Retina (tissue), 1 donor: ENCODE measurements at places on chromosomes 5 and 9.
A peak's percentile ranks its signal among the peaks of the same experiment; 100 is the strongest.

DNA sequence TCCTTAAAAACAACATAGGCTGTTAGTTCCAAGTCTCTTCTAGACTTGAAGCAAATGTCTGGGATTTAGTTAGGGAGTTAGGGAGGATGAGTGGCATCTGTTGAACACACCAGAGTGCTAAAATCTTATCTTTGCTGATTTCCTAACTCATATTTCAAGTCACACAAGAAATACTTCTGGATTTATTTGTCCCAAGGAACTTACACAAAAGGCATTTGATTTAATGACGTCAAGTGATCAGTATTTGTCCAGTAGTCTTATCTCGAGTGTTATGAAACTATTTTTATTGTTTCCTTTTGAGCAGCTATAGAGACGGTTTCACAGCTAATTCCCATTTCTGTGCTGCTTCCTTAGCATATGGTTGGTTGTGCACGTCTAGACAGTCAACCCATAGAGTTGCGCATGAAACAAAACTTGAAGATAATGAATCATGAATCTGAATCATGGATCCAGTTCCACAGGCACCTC lies 140.5 kb upstream of the TUT7 start:
- DNase-seq, result no peak

DNA sequence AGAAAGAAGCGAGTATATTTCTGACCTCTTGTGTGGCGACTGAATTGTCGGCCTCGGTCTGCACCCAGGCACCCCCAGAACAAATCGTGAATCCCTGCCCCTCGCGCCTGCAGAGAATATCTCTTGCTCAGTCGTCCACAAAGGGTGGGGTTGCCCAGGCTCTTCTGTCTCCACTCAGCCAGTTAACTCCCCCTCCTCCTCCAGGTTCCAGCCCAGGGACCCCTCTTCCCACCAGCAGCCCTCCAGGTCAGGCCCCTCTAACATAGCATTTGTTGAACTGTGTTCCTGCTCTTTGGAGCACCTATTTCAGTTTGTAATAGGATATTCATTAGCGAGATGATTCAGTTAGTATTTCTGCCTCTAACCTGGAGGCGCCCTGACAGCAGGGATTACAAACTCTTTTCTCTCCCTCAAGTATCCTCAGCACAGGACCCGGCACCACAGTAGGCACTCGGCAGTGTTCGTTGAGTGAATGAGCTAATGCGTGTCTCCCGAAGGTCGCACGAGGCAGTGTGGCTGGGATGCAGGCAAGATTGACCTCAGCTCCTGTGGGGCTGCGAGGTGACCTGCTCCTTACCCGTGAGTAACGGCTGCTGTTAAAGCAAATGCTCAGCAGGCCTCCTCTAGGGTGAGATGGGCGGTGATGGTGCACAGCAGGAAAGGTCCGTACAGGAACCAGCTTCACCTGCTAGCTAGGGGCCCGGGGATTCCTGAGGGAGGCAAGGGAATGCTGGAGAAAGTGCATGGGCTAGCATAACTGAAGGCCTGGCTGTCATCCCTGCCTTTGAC lies 25.8 kb downstream of the ZBTB34 start:
- DNase-seq, result peak; percentile 41

GRCh38 chr5:131671994-131672655 lies 37.1 kb upstream of the RAPGEF6 start:
- no peak for DNase-seq

GRCh38 chr9:112194969-112195431 lies 19.9 kb upstream of the SUSD1 start:
- no peak for DNase-seq

- DNase-seq, result no peak
Observed at GRCh38 chr5:15254607-15255006, 245.4 kb upstream of the FBXL7 start.

DNA sequence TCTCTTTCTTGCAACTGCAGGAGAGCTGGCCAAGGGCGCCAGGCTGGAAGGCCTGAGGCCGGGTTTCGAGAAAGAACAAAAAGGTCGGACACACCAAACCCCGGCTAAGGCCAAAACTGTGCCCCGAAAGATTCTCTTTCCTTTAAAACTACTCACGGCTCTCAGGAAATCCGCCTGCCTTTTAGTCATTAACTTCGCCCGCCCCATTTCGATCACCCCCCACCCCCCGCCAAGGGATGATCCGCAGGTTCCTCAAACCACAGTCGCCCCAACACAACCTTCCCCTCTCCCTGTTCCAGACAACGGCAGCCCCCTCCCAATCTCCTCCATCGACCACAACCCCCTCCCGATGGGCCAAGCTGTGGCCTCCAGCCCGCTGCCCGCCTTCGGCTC lies 536 bp downstream of the FEM1C start:
- DNase-seq, result no peak

GRCh38 chr9:132854832-132855231 lies 23.3 kb downstream of the AK8 start:
- DNase-seq, result no peak

DNA sequence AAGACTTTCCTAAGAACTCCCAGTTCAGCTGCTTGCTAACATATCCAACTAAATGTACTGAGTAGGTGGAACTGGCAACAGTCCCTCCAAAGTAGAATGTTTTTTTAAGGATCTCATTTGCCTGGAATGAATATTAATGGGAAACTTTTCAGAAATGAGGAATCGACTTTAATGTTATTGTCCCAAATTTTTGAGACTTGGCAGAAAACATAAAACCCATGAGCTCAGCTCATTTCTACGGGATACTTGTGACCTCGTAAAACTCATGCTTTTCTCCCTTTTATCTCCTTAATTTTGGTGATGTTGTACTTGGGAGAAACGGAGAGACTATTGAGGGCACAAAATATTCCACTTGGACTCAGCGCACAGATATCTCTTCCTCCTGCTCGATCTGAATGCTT lies 296.8 kb downstream of the EBF1 start:
- no peak for DNase-seq

DNA sequence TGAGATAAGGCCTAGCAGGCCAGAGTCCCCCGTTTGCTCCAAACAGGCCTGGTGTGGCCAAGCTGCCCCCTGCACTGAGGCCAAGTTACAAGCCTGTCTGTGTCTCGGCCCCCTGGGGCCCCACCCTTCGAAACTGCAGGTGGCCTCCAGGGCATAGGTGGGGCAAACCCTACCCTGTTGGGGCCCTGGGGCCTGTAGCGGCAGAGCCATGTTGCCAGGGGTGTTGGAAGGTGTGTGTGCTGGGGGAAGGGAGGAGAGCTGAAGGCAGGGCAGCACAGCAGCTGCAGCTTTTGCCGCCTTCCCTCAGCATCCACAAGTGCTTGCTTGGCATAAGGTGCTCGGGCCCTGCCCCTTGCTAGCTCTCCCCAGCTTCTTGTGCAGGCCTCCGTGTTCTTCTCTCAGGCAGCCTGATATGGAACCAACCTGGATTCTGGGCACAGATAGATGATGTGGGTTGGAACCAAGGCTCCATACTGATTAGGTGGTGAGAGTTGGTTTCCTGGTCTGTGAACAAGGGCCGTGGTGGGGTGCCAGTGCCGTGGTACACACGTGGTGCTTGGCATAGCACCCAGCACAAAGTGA lies 12.7 kb downstream of the IRF1 start:
- no peak for DNase-seq

GRCh38 chr5:120818128-120818527 lies 354.0 kb downstream of the PRR16 start:
- no peak for DNase-seq

DNA sequence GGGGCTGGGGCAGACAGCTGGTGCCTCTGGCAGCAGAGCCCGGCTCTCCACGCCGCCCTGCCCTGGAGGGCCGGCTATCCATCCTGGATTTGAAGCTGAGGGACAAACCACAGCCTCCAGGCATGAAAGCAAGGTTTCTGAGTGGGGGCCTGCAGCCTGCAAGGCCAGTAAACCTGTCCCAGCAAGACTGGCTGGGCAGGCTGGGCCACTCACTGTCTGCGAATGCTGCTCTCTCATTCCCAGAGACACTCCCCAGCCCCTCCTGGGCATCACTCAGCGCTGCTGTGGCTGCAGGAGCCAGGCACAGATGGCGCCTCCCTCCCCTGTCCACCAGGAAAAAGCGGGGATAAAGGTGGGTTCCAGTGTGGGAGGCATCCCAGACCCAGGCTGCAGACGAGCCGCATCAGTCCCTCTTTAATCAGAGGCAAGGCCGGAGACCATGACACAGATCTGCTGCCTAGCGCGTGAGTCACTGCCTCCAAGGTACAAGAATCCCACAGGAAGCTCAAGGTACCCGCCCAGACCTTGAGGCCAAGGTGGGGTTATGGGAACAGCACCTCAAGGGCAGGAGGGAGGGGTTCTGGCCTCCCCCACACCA lies 118.0 kb downstream of the VAV2 start:
- no peak for DNase-seq

DNA sequence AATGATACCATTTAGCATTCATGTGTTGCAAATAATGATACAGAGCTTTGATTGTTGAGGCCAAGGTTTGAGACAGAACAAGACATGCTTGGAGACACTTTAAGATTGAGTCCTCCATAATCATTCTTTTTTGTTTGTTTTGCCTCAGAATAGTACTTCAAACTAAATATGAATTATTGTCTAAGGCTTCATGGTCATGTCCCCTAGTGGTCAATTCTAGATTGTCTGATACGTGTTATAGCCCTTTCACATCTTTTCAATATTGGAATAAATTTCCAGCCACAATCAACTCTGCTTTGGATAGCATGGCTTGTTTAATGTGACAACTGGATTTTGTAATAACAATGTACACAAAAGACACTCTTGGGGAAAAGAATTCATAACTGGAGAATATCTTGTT lies 64.2 kb downstream of the PRLR start:
- DNase-seq, result no peak

- no peak for DNase-seq
Observed at GRCh38 chr5:35904443-35905132, 33.8 kb downstream of the CAPSL start.

DNA sequence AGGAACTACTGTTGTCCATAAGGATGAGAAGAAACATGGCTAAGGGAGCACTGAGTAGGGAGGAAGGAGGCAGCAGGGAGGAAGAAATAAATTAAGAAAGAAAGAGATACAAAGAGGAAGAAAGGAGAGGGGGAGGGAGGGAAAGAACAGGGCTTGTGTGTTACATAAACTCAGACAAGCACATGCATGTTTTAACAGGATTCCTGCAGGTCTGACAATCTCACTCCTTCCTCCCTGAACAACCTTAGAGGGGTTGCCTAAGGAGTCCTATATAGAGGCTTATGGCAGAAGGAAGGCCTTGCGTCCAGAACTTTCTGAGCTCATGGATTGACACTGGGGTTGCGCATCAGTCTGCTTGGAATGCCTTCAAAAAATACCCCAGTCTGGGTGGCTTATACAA lies 4.2 kb upstream of the KCNIP1 start:
- DNase-seq, result no peak

GRCh38 chr9:135400496-135400895 lies 79.1 kb upstream of the PPP1R26 start:
- no peak for DNase-seq

DNA sequence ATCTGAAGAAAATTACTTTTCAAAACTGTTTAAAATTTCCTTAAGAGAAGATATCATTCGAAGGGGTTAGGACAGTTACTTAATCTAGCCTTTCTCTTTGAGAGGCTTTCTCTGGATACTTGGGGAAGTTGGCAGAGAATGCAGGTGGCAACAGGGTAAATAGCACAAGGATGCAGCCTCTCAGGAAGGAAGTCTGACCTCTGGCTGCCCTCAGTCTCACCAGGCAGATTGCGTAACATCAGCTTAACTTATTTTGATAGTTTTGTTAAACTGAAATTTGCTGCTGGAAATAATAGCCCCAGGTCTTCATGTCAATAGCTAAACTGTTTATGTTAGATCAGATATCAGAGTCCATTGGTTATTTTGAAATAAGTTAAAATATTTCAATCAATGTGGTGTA lies 20.4 kb downstream of the CCDC192 start:
- no peak for DNase-seq

DNA sequence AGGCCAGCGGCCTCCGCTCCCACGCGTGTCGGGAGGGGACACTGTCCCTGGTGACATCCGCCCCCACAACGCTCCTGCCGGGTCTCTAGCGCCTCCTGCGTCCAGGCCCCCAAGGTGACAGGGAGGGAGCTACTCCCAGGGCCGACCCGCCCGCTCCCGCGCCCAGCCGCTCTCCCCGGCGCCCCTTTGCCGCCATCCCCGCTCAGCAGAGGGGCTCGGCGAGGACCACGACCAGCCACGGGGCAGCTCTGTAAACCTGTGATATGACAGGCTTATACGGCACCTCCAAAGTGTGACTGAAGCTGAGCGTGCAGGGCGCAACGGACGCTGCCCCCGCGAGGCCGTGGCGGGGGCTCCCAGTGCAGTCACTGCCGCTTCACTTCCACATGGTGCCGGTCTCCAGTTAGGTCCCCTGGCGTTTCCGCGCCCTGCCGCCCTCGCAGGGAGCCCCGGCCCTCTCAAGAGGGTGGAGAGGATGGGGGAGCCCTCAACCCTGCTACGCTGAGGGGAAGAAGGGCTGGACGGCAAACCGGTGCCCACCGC lies 978 bp upstream of the ADCY2 start:
- DNase-seq, result peak; percentile 73

GRCh38 chr5:181043285-181044092 lies 3.4 kb downstream of the BTNL9 start:
- no peak for DNase-seq

- no peak for DNase-seq
Observed at GRCh38 chr5:84599964-84600363, 215.3 kb upstream of the EDIL3 start.

DNA sequence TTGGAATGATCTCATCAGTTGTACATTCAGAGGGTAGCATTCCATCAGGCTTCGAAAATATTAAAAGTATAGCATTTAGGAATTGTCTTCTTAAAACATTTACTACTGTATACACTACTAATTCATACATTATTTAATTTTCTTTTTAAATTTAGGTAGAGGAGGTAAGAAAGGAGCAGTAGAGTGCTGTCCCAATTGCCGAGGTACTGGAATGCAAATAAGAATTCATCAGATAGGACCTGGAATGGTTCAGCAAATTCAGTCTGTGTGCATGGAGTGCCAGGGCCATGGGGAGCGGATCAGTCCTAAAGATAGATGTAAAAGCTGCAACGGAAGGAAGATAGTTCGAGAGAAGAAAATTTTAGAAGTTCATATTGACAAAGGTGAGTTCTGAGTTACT lies 5.2 kb downstream of the DNAJA1 start:
- no peak for DNase-seq

DNA sequence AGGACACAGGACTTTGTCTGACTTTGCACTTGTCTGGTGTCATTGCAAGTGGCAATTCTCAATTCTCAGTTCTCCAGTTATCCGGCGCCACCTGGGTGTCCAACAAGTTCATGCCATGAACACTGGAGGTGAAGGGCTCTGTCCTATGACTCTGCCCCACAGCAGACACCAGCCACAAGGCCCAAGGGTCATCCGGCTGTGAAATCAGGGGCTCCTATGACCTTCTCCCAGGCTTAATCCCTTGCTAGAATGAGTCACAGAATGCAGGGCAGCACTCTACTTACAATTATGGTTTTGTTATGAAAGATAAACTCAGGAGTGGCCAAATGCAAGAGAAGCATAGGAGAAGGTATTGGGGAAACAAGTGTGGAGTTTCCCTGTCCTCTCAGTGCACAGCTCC lies 392.0 kb downstream of the GADD45G start:
- DNase-seq, result no peak

DNA sequence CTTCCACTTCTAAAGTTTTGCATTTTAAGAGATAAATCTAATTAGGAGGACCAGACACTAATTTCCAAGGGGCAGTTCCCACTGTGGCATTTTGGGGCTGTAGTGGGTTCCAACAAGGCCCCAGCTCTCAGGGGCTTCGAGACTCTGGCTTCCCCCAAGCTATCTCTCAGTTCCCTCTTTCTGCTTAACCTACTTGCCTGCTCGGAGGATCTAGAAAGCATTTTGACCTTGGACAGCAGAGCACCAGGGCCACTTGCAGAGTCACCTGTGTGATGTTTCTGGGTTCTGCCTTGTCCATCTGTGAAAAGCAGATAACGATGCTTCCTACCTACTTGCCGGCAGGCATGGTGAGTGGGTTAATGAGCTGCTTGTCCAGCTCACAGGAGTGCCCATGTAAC lies 175.4 kb downstream of the MED10 start:
- DNase-seq, result no peak
